ENCODE measurements at places on chromosomes 5 and 9. TPM values are rescaled to one million over a fixed set of nuclear protein-coding genes. Genes with fewer than 3 reads are reported as not detected.

Gene LURAP1L
- 14.3 TPM for polyA plus RNA-seq

Gene CDC25C
- 3.3 TPM for polyA plus RNA-seq

Gene SVEP1
- 3.0 TPM for polyA plus RNA-seq

Gene TNFSF8
- polyA plus RNA-seq = 1.1 TPM

Gene TYRP1
- 1.2 TPM for polyA plus RNA-seq

Gene FBLL1
- 57.8 TPM for polyA plus RNA-seq

Gene KCNV2
- polyA plus RNA-seq = 0.57 TPM

Gene FLT4
- polyA plus RNA-seq = 7.6 TPM

Gene ALDOB
- 5.8 TPM for polyA plus RNA-seq

Gene C7
- polyA plus RNA-seq = 25.4 TPM

Gene PCDHB8
- 3.0 TPM for polyA plus RNA-seq

Gene FIBCD1
- 8.1 TPM for polyA plus RNA-seq

Gene SAXO1
- 0.20 TPM for polyA plus RNA-seq

Gene PCDHGA7
- 5.2 TPM for polyA plus RNA-seq

Gene SPEF2
- polyA plus RNA-seq = 14.9 TPM

Gene ABO
- 0.81 TPM for polyA plus RNA-seq

Gene NEURL1B
- 17.1 TPM for polyA plus RNA-seq

Gene SLC22A4
- polyA plus RNA-seq = 7.9 TPM

All from spinal cord (tissue), 10 donors.